Spinal cord (tissue), 10 donors: ENCODE measurements at places on chromosomes 1 and 21. TPM values are rescaled to one million over a fixed set of nuclear protein-coding genes. Genes with fewer than 3 reads are reported as not detected.

Gene CLCNKA
- total RNA-seq: 1.8 TPM

Gene DNASE2B
- total RNA-seq: not detected

Gene AIRE
- 0.50 TPM for total RNA-seq

Gene OR6N1
- total RNA-seq: not detected

Gene KRTAP13-2
- not detected for total RNA-seq

Gene KRTAP19-3
- total RNA-seq: not detected

Gene CLCN6
- total RNA-seq: 17.1 TPM

DNA sequence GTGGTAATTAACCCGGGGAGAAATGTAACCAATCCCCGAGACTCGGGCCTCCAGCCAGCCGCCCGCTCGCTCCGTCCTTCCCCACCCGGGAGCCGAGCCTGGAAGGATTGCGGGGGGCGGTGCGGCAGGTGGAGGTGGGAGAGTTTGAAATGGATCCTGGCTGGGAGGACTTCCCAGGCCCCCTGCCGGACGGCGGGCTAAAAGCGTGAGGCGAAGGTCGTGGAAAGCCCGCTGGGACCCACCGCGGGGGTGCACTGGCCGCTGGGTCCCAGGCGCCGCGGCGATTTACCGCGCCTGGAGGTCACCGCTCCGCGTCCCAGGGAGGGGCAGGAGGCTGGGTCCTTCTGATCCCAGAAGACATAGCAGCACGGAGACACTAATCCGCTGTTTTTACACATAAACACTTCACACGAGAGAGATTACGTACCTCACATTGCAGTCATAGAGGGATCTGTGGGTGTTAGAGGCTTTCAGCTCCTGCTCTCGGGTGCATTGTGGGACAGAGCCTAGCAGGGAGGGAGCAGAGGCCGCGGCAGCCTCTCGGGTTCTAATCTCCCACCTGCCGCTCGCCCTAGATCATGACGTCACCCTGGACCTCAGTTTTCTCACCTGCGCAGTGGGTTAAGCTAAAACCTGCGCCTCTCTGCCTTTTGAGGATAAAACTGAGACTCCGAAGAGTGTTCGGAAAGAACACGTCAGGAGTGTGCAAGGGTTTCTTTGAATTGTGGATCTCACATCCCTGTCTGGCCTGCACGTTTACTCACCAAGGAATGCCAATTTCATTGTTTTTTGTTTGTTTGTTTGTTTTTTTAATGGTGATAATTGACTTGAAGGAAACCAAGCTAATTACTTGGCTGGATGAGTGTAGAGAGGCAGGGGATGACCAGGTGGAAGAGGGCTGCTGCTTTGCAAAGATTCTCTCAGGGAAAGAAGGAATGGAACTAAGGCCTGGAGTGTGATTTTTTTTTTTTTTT lies 17.1 kb upstream of the TMEM9 start:
- no peaks in the 10 kb centered on the region for H3K36me3 ChIP-seq
- DNase-seq: no peak
- peak overlapping the region; percentile 77 for H3K27ac ChIP-seq

DNA sequence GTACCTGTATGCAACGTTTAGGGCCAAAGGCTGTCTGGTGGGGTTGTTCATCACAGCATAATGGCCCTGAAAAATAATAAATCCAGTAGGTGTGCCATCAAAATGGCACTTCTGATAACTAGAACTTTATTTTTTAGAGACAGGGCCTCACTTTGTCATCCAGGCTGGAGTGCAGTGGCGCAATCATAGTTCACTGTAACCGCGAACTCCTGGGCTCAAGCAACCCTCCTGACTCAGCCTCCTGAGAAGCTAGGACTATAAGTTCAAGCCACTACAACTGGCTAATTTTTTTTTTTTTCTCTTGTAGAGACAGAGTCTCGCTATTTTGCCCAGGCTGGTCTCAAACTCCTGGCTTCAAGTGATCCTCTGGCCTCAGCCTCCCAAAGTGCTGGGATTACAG lies 4.7 kb downstream of the SNAPIN start:
- H3K36me3 ChIP-seq: peaks cover 67% of the 10 kb centered on the region
- no peaks in the 10 kb centered on the region for H3K27me3 ChIP-seq
- no peak overlapping the region for H3K4me3 ChIP-seq
- no peak for DNase-seq
- peaks cover 10% of the 10 kb centered on the region for H3K4me1 ChIP-seq

GRCh38 chr1:24933468-24933867 lies 3.4 kb upstream of the RUNX3 start:
- H3K4me3 ChIP-seq: no peak overlapping the region
- no peak for DNase-seq
- peaks cover 25% of the 10 kb centered on the region for H3K4me1 ChIP-seq
- no peak overlapping the region for H3K27ac ChIP-seq
- H3K27me3 ChIP-seq: peaks cover 73% of the 10 kb centered on the region
- no peaks in the 10 kb centered on the region for H3K36me3 ChIP-seq

- H3K27ac ChIP-seq: no peak overlapping the region
- no peak for DNase-seq
Observed at GRCh38 chr1:235607284-235607683, 42.3 kb downstream of the GNG4 start.

DNA sequence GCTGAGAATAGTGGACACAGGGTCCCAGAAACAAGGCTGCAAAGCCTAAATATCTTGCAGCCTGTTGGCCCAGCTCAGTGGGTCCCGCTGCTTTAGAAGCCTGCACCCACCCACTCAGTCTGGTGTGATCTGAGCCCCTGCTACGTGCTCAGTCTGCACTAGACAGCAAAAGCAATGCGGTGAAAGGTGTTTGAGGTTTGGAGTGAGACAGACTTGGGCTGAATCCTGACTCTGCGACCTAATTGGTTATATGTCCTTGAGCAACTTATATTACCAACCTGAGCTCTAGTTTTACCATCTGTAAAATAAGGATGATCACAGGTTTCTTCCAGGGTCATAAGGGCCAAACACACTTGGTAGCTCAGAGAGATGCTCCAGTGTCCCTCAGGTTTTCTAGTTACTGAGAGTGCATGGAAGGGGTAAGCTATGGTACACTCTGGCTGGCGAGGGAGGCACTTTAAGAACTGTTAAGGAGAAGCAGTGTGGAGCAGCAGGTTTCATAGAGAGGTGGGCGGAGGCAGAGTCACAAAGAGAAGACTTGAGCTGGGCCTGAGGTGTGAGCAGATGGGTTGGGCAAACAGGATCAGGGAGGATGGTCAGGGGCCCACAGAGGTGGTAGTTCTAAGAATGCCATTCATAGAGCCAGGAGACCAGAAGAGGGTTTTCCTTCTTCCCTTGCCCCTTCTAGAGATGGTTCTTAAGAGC lies 10.1 kb downstream of the TMEM200B start:
- H3K27ac ChIP-seq: no peak overlapping the region
- no peaks in the 10 kb centered on the region for H3K4me1 ChIP-seq
- no peak for DNase-seq
- H3K36me3 ChIP-seq: peaks cover 10% of the 10 kb centered on the region
- no peak overlapping the region for H3K4me3 ChIP-seq
- H3K27me3 ChIP-seq: no peaks in the 10 kb centered on the region

GRCh38 chr21:31326522-31327242 lies 17.4 kb downstream of the TIAM1 start:
- H3K4me1 ChIP-seq: no peaks in the 10 kb centered on the region
- H3K27ac ChIP-seq: no peak overlapping the region
- no peak overlapping the region for H3K4me3 ChIP-seq
- H3K36me3 ChIP-seq: no peaks in the 10 kb centered on the region

DNA sequence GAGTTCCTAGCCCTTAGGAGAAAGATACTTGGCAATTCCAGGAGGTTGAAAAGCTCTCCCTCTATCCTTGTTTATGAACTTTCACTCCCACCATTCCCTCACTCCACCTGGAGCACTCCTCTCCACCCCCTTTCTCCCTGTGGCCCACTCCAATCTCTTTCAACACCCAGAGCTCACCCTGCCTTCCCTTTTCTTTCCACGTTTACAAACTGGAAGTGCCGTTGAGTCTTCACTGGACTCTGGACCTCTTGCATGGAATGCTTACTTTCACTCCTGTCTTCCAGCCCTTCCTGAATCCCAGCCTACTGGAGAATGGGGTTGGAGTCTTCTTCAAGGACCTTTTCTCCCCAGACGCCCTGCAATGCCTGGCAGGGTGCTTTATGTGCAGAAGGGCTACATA lies 198.5 kb downstream of the RHOU start:
- H3K27me3 ChIP-seq: no peaks in the 10 kb centered on the region
- no peak for DNase-seq
- H3K4me1 ChIP-seq: peaks cover 15% of the 10 kb centered on the region

- no peaks in the 10 kb centered on the region for H3K27me3 ChIP-seq
- no peak overlapping the region for H3K4me3 ChIP-seq
- peaks cover 3% of the 10 kb centered on the region for H3K4me1 ChIP-seq
- DNase-seq: no peak
- H3K27ac ChIP-seq: no peak overlapping the region
- no peaks in the 10 kb centered on the region for H3K36me3 ChIP-seq
Observed at GRCh38 chr1:153493343-153493960, 33.0 kb upstream of the S100A7 start.

GRCh38 chr1:40679165-40679953 lies 12.1 kb upstream of the NFYC start:
- H3K4me1 ChIP-seq: no peaks in the 10 kb centered on the region
- H3K36me3 ChIP-seq: no peaks in the 10 kb centered on the region
- H3K27me3 ChIP-seq: no peaks in the 10 kb centered on the region
- H3K4me3 ChIP-seq: no peak overlapping the region

GRCh38 chr1:8259498-8260290 lies 58.2 kb upstream of the SLC45A1 start:
- H3K36me3 ChIP-seq: no peaks in the 10 kb centered on the region
- no peak overlapping the region for H3K27ac ChIP-seq
- no peak overlapping the region for H3K4me3 ChIP-seq
- no peak for DNase-seq
- no peaks in the 10 kb centered on the region for H3K27me3 ChIP-seq

DNA sequence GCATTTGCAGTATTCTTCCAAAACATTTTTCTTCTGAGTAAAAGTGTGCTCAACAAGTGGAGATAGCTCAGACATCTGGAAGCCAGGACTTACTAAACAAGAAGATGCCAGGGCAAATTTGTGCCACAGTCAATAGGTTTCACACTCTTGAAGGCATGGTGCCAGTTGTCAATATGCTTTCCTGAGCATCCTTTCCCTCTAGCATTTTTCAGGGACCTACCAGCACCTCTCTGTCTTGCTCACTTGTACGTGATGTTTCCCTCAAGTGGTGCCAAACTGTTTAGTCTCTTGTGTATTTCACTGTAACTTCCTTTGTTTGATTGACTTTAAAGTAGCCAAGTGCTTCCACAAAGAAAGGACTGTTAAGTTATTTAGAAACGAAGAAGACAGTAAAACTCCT lies 194.0 kb upstream of the SGIP1 start:
- no peak overlapping the region for H3K4me3 ChIP-seq
- peaks cover 4% of the 10 kb centered on the region for H3K36me3 ChIP-seq
- peaks cover 5% of the 10 kb centered on the region for H3K4me1 ChIP-seq
- no peaks in the 10 kb centered on the region for H3K27me3 ChIP-seq
- DNase-seq: peak; percentile 70

- no peak overlapping the region for H3K27ac ChIP-seq
- DNase-seq: no peak
- no peaks in the 10 kb centered on the region for H3K27me3 ChIP-seq
- no peak overlapping the region for H3K4me3 ChIP-seq
- no peaks in the 10 kb centered on the region for H3K36me3 ChIP-seq
Observed at GRCh38 chr1:115194506-115194905, 105.2 kb upstream of the TSPAN2 start.

- no peak overlapping the region for H3K27ac ChIP-seq
- H3K4me3 ChIP-seq: no peak overlapping the region
- DNase-seq: no peak
- peaks cover 45% of the 10 kb centered on the region for H3K36me3 ChIP-seq
Observed at GRCh38 chr1:236553370-236553769, 29.6 kb downstream of the LGALS8 start.

DNA sequence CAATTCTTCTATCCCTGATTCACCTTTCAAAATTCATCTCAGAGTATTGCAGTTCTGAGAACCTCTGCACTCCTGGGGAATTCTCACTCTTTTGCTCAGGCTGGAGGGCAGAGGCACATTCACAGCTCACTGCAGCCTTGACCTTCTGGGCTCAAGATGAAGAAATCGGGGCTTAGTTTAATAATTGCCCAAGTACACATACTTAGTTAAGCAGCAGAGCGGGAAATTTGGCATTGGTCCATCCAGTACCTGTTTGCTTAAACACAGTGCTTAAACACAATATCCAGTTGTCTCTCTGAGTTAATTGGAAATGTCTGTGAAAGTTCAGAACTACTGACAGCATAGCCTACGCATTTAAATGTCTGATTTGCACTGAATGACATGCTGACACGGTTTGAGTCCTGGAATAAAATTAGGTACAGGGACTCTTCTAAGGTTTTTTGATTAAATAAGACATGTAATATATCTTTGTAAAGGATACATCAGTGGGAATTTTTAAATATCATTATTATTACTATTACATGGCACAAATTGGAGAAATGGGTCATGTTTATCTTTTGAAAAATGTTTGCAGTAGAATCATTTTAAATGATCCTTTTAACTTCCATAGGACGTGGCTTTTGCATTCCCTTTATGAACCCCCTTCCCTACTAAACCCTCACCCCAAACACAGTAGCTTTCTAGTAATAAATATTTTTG lies 337.4 kb downstream of the SRGAP2C start:
- DNase-seq: no peak
- no peaks in the 10 kb centered on the region for H3K36me3 ChIP-seq
- H3K27ac ChIP-seq: no peak overlapping the region
- H3K4me1 ChIP-seq: peaks cover 9% of the 10 kb centered on the region
- H3K4me3 ChIP-seq: no peak overlapping the region

DNA sequence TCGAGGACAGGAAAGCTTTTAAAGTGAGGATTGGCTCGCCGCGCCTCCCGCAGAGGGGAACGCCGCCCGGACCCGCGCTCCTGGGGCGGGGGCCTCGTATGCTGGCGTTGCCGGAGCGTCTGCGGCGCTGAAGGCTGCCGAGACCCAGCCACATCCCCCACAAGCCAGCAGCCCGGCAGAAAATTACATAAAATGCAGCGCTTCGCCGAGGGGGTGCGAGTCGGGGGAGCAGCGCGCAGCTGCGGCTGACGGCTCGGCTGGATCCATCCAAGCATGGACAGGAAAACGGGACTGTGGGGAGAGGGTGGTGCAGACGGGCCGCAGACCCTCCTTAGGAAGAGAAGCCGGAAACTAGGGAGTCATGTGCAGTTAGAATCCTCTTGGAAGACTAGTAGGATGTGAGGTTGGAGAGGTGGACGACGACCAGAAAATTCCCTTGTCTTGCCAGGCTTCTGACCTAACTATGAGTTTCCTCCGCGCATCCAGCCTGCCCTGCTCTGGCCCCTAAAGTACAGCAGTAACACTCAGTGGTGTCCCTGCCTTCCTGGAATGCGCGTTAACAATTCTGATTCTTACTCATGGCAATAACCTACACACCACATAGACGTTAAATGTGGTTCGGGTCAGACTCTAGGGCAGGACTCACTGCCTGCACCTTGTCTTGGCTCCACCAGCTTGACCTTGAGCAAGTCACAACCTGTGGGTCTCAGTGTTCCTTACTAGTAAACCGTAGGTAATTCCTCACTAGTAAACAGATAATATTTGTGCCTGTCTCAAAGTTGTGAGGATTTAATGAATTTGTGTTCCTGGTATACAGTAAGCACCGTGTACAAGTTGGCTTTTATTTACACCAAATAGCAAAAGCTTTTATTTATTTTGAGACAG lies 953 bp upstream of the BRWD1 start:
- H3K27me3 ChIP-seq: no peaks in the 10 kb centered on the region
- H3K4me1 ChIP-seq: peaks cover 15% of the 10 kb centered on the region
- H3K27ac ChIP-seq: peak overlapping the region; percentile 98
- peak overlapping the region; percentile 80 for H3K4me3 ChIP-seq
- peaks cover 15% of the 10 kb centered on the region for H3K36me3 ChIP-seq

- no peaks in the 10 kb centered on the region for H3K36me3 ChIP-seq
- peaks cover 27% of the 10 kb centered on the region for H3K4me1 ChIP-seq
- no peak overlapping the region for H3K27ac ChIP-seq
Observed at GRCh38 chr1:53410100-53410541, 49.1 kb upstream of the DMRTB1 start.
